HCT116 (cell line): ENCODE measurements at places on chromosomes 6 and 20. TPM values are rescaled to one million over a fixed set of nuclear protein-coding genes. Genes with fewer than 3 reads are reported as not detected.

DNA sequence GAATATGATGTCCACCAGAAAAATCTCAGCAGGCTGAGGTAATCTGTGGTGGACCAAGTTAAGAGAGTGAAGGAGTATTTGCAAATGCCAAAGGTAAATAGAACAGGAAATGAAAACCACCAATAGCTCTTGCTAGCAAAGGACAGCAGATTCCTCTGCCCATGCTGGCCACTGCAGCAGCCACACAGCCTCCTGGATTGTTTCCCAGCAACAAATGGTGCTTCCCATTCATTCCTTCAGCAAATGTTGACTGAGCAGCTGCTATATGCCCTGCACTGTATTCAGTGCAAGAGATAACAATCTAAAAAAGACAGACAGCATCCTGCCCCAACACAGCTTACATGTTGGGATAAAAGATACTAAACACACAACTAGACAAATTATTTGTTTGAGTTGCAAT is 11.0 kb downstream of the ROS1 start:
- H3K36me3 ChIP-seq: no peaks in the 10 kb centered on the region
- no peak overlapping the region for H3K4me3 ChIP-seq
- DNase-seq: no peak
- H3K27ac ChIP-seq: no peak overlapping the region
- H3K4me1 ChIP-seq: no peaks in the 10 kb centered on the region

GRCh38 chr6:90459225-90459758 is 127.6 kb downstream of the MAP3K7 start:
- H3K36me3 ChIP-seq: no peaks in the 10 kb centered on the region
- no peak overlapping the region for H3K4me3 ChIP-seq
- no peaks in the 10 kb centered on the region for H3K4me1 ChIP-seq
- H3K27me3 ChIP-seq: no peaks in the 10 kb centered on the region
- DNase-seq: no peak

DNA sequence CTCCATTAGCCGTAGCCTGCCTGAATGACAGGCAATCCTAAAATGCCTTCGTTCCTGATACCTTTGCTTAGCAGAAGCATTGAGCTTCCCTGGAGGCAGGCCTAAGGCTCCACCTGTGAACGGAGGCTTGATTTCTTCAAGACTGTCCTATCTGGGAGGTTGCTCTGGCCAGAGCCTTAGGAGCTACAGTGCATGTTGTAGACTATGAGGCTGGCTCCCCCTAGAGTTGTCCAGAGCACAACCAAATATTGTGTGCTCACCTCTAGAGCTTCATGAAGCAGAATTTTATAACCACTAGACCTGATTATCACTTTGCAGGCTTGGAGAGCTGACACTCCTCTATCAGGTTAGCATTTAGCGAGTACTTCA is 217.8 kb downstream of the MAFB start:
- no peak overlapping the region for H3K4me3 ChIP-seq
- H3K27ac ChIP-seq: no peak overlapping the region
- no peaks in the 10 kb centered on the region for H3K4me1 ChIP-seq
- no peaks in the 10 kb centered on the region for H3K36me3 ChIP-seq

- no peak overlapping the region; the same call in 1 of the 2 replicates for H3K27ac ChIP-seq
- no peak overlapping the region for H3K4me3 ChIP-seq
- no peaks in the 10 kb centered on the region for H3K36me3 ChIP-seq
- no peaks in the 10 kb centered on the region for H3K27me3 ChIP-seq
Observed at GRCh38 chr6:583116-583515, 73.8 kb downstream of the HUS1B start.

DNA sequence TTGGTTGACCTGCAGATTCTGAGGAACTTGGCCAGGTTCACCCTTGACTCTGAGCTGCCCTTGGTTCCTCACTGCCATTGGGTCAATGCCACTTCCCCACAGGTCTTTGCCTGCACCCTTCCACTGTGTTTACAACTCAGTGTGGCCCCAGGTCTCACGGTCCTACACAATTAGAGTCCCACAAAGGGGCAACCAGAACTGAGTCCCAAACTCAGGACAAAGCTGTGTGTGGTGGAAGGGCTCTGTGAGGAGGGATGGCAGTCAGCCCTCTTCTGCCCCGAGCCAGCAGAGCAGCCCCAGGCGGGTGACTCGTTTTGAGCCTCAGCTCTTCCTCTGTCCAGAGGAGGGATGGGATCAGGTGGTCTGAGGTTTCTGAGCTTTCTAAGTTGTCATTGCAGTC is 69.5 kb downstream of the NPEPL1 start:
- H3K27me3 ChIP-seq: peaks cover 72% of the 10 kb centered on the region
- no peak overlapping the region for H3K4me3 ChIP-seq
- H3K4me1 ChIP-seq: no peaks in the 10 kb centered on the region
- DNase-seq: no peak

GRCh38 chr6:167797011-167797471 is 29.7 kb upstream of the AFDN start:
- H3K27ac ChIP-seq: no peak overlapping the region
- no peaks in the 10 kb centered on the region for H3K4me1 ChIP-seq
- DNase-seq: no peak

DNA sequence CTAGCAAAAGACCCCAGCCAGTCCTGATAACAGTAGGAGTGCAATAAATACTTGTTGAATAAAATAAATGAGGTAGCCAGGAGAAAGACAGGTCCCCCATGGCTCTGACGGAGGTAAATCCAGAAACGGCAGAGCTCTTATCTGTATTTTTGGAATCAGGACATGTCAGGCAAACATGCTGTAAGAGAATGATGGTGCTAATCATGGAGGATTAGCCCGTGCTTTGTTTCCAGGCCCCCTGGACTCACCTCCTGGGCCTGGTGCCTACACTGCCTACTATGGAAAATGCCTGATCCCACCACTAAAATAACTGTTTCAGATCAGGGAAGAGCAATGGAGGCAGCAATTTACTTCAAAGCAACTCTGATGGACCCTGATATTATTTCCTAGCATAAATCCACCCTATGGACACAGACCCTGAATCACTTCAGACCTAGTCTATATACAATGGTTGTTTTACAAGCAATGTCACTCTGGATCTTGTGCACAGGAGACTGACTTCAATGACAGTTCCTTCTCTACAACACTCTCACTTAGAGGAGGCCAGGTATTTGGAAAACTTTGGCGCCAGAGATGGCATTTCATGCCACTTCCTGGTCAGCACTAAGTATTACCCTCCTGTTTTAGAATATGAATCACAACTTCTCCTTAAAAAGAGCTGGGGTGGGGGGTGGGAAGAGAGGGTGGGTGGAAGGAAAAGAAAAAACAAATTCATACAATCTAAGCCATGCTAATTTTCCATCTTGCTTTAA is 6.4 kb downstream of the MRPL14 start:
- H3K27ac ChIP-seq: no peak overlapping the region
- H3K36me3 ChIP-seq: peaks cover 12% of the 10 kb centered on the region; the same call in 1 of the 2 replicates
- peaks cover 27% of the 10 kb centered on the region for H3K4me1 ChIP-seq
- DNase-seq: no peak
- no peak overlapping the region for H3K4me3 ChIP-seq

GRCh38 chr20:20018366-20018765 is 1.2 kb downstream of the NAA20 start:
- H3K27ac ChIP-seq: peak overlapping the region; percentile 38; the same call in 1 of the 2 replicates
- peaks cover 8% of the 10 kb centered on the region; the same call in 1 of the 2 replicates for H3K36me3 ChIP-seq
- H3K4me3 ChIP-seq: peak overlapping the region; percentile 98
- peaks cover 22% of the 10 kb centered on the region for H3K4me1 ChIP-seq
- H3K27me3 ChIP-seq: no peaks in the 10 kb centered on the region
- DNase-seq: no peak

- H3K36me3 ChIP-seq: no peaks in the 10 kb centered on the region
- peaks cover 65% of the 10 kb centered on the region for H3K4me1 ChIP-seq
- H3K27ac ChIP-seq: peak overlapping the region; percentile 85
Observed at GRCh38 chr6:26056583-26057350, 30.5 kb upstream of the HFE start.

- H3K4me3 ChIP-seq: no peak overlapping the region
- no peaks in the 10 kb centered on the region for H3K36me3 ChIP-seq
- no peaks in the 10 kb centered on the region for H3K4me1 ChIP-seq
- no peak for DNase-seq
- no peak overlapping the region for H3K27ac ChIP-seq
- no peaks in the 10 kb centered on the region for H3K27me3 ChIP-seq
Observed at GRCh38 chr20:42894483-42894882, 295.2 kb downstream of the PTPRT start.

GRCh38 chr6:87366072-87366827 is 21.6 kb downstream of the C6orf163 start:
- H3K27ac ChIP-seq: no peak overlapping the region
- H3K4me3 ChIP-seq: no peak overlapping the region
- H3K27me3 ChIP-seq: no peaks in the 10 kb centered on the region
- no peaks in the 10 kb centered on the region for H3K36me3 ChIP-seq

GRCh38 chr6:474453-475185 is 83.1 kb downstream of the IRF4 start:
- DNase-seq: no peak
- no peak overlapping the region for H3K4me3 ChIP-seq
- H3K4me1 ChIP-seq: no peaks in the 10 kb centered on the region
- no peaks in the 10 kb centered on the region for H3K36me3 ChIP-seq
- H3K27ac ChIP-seq: no peak overlapping the region
- H3K27me3 ChIP-seq: no peaks in the 10 kb centered on the region

- peak overlapping the region; percentile 99; the same call in 1 of the 2 replicates for H3K27ac ChIP-seq
- DNase-seq: no peak
- no peak overlapping the region for H3K4me3 ChIP-seq
Observed at GRCh38 chr6:30881392-30882203, 2.7 kb upstream of the DDR1 start.

GRCh38 chr6:111725446-111726112 is 119.9 kb upstream of the TRAF3IP2 start:
- H3K36me3 ChIP-seq: no peaks in the 10 kb centered on the region
- no peak for DNase-seq
- H3K27ac ChIP-seq: no peak overlapping the region
- H3K4me1 ChIP-seq: no peaks in the 10 kb centered on the region
- H3K4me3 ChIP-seq: no peak overlapping the region

GRCh38 chr20:9108260-9108659 is 39.4 kb downstream of the PLCB4 start:
- no peaks in the 10 kb centered on the region for H3K4me1 ChIP-seq
- H3K27ac ChIP-seq: no peak overlapping the region
- H3K4me3 ChIP-seq: no peak overlapping the region
- no peak for DNase-seq
- H3K27me3 ChIP-seq: no peaks in the 10 kb centered on the region

GRCh38 chr6:17486680-17487079 is 93.3 kb downstream of the CAP2 start:
- H3K4me1 ChIP-seq: no peaks in the 10 kb centered on the region
- H3K4me3 ChIP-seq: no peak overlapping the region
- no peaks in the 10 kb centered on the region for H3K27me3 ChIP-seq
- no peaks in the 10 kb centered on the region for H3K36me3 ChIP-seq

GRCh38 chr20:4728120-4728760 is 6.5 kb downstream of the PRND start:
- H3K27ac ChIP-seq: no peak overlapping the region
- no peak for DNase-seq

- no peak overlapping the region for H3K4me3 ChIP-seq
- no peaks in the 10 kb centered on the region for H3K36me3 ChIP-seq
- H3K4me1 ChIP-seq: no peaks in the 10 kb centered on the region
- H3K27ac ChIP-seq: no peak overlapping the region
- no peaks in the 10 kb centered on the region for H3K27me3 ChIP-seq
- DNase-seq: no peak
Observed at GRCh38 chr6:135939208-135939591, 87.7 kb downstream of the PDE7B start.

DNA sequence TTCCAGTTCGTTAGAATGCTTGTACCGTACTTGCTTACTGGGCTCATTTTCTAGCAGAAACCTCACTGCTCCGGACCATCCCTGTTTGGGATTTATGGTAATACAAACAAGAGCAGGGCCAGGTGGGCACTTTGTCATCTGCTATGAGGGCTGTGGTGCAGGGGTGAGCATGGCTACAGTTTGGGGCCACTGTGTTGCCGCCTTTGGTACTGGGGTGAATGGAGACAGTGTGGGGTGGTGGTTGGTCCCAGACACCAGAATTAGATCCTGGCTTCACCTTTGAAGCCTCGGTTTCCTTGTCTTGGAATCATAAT is 95.0 kb downstream of the TOX2 start:
- H3K27me3 ChIP-seq: no peaks in the 10 kb centered on the region
- H3K4me1 ChIP-seq: peaks cover 4% of the 10 kb centered on the region; the same call in 1 of the 2 replicates
- H3K27ac ChIP-seq: no peak overlapping the region
- DNase-seq: no peak

GRCh38 chr20:19257865-19258264 is 45.4 kb downstream of the SLC24A3 start:
- no peak for DNase-seq
- no peak overlapping the region for H3K4me3 ChIP-seq
- H3K27ac ChIP-seq: no peak overlapping the region
- no peaks in the 10 kb centered on the region for H3K27me3 ChIP-seq

DNA sequence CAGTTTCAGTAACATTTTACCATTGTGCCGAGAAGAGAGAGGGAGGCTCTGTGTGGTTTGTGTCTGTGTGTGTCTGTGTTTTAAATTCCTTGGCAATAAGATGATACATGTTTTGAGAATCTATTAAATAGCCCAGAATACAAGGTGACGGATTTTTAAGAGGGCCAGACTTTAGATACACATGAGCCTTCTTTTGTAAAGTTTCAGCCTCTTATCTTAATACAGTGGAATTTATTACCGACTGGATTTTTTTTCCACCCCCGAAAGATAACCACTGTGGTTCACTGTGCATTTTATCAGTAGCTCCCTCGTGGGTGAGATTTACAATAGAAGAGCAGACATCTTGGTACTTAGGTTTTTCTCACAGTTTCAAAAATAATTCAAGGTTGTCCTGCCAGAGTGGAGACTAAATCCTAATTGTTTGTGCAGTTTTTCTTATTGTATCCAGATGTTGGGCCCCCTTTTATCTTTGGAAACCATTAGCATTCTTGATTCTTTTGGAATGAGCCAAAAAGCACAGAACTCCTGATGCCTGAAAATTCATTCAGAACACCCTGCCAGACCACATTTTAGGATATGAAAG is 49.9 kb downstream of the STK4 start:
- no peaks in the 10 kb centered on the region for H3K36me3 ChIP-seq
- H3K27me3 ChIP-seq: no peaks in the 10 kb centered on the region
- H3K4me1 ChIP-seq: peaks cover 19% of the 10 kb centered on the region

GRCh38 chr6:27126815-27127537 is 120.5 kb upstream of the PRSS16 start:
- H3K27ac ChIP-seq: peak overlapping the region; percentile 28; the same call in 1 of the 2 replicates
- no peaks in the 10 kb centered on the region for H3K36me3 ChIP-seq

DNA sequence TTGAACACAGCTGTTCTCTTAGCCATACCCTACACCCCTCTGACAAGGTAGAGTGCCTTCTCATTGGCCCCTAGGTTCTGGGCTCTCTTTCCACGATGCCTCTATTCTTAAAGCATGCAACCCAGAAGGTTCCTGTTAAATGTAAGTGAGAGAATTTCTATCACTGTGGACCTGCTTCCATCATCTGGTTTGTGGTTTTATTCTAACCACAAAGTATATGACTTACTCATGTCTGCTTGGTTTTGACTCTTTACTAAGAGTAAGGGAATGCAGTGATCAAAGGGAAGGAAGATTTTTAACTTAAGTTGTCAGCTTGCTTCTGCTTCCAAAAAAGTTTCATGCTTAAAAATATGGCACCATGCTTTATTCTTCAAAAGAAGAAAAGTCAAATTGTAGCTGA is 80.2 kb downstream of the ANKEF1 start:
- no peak for DNase-seq
- H3K4me3 ChIP-seq: no peak overlapping the region
- H3K36me3 ChIP-seq: no peaks in the 10 kb centered on the region
- no peaks in the 10 kb centered on the region for H3K4me1 ChIP-seq
- H3K27me3 ChIP-seq: no peaks in the 10 kb centered on the region

TRIM10 gene
- total RNA-seq: 0.98 TPM

DEFB116 gene
- not detected for total RNA-seq

SPATA25 gene
- total RNA-seq: 0.42 TPM

AK9 gene
- 3.5 TPM for total RNA-seq

ETV7 gene
- 1.0 TPM for total RNA-seq
